ENCODE measurements at places on chromosomes 7 and 10.

GRCh38 chr7:148395352-148395811 is 195.2 kb upstream of the C7orf33 start:
- no peak for DNase-seq

DNA sequence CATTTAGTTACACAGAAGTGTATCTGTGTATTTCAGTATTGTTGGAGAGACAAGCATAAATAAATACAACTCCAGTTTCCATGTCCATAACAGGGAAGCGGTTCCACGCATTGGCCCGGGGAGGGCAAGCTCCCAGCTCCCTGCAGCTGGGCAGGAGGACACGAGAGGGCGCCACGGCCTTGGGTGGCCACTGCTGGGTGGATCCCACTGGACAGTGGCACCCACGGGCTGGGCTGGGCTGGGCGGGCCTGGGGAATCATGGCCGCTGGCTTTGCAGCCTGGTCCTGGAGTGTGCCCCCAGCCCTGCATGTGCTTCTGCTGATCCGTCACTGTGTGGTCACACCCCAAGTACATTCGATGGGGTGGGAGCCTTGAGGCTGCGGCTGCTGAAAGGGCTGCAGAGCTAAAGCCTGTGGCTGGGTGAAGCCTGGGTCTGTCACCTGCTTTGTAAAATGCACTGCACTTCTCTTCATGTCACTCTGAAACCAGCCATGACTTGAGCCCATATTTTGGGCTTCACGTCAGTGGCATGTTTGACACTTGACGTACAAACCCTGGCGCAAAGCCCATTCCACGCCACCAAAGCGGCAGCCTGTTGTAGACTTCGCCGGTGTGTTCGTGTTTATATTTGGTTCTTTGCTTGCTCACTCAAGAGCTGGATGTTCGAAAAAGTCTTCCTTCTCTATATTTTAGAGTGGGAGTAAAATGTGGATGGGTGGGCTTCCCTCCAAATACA is 27.5 kb downstream of the LRRC27 start:
- no peak for DNase-seq

GRCh38 chr7:19958309-19958896 is 185.0 kb upstream of the TMEM196 start:
- DNase-seq = peak; percentile 24

DNA sequence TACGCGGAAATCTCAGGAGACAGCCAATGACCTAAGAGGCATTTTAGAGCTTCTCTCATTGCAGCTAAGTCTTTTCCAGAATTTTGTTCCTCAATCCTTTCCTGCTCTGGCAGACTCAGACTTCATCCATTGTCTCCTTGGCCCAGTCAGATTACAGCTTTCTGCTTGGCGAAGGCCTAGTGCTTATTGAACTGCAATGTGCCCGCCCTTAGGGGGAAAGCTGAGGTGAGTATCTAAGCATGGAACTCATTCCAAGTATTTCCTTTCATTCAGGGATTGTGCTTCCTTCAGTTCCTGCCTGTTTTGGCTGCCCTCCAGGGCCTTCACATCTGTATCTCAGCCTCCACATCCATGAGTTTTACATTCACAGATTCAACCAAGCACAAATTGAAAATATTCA is 37.5 kb downstream of the PRLHR start:
- no peak for DNase-seq

GRCh38 chr10:33147013-33147310 is 187.5 kb downstream of the NRP1 start:
- no peak for DNase-seq

- no peak for DNase-seq
Observed at GRCh38 chr7:117839507-117839906, 33.7 kb downstream of the CTTNBP2 start.

All from astrocyte of the cerebellum (primary cell).